ENCODE measurements at places on chromosomes 3 and 15. TPM values are rescaled to one million over a fixed set of nuclear protein-coding genes. Genes with fewer than 3 reads are reported as not detected.

DNA sequence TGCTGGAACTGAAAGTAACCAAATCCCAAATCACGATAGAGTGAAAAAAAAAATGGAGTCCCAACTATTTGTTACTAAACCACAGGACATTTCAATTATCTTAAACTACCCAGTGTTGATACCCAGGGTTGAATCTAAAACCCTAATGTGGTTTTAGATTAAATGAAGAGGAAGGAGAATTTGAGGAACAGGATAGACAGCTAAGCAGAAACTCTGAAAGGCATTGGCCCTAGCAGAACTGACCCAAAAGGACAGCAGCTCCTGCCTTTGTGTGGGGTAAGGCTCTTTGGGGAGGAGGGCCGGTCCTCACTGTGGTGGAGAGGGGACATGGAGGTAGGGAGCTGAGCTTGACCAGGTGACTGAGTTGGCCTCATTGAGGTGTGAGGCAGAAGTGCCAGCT, 30.7 kb upstream of the SNRK start:
- no peak for DNase-seq

Gene NAA80
- polyA plus RNA-seq, result 11.3 TPM

- no peak for DNase-seq
These were observed 108.2 kb downstream of the EOMES start for GRCh38 chr3:27613846-27614500.

GRCh38 chr15:76070921-76071635, 11.3 kb downstream of the TMEM266 start:
- no peak for DNase-seq

DNA sequence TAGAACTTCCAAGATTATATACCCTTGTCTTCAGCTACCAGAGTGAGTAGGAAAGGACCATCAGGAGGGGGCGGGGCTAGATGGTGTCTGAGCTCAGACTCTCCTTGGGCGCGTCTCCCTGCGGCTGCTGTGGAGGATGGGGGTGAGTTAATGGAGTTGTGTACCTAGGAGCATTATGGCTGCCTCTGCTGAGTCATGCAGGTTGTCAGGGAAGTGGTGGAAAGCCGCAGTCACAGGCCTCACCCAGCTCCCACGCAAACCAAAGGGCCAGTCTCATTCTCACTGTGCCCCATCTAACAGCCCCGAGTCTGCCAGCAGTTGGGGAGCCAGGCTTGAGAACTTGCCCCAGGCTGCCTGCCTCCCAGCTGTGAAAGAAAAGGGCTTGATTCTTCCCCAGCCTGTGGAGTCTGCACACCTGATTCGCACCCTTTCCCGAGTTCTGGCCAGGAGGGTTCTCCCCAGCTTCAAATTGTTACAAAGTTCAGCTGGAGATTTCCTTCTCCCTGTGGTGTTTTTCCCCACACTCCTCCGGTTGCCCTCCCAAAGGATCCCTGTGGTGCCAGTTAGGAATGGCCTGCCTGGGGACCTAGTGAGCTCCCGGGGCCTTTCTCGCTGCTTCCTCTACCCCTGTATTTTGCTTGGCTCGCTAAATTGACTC, 143.3 kb downstream of the HCN4 start:
- DNase-seq, result no peak

GRCh38 chr3:146550743-146551510, 6.5 kb upstream of the PLSCR1 start:
- no peak for DNase-seq

Gene GPR27
- 1.2 TPM for polyA plus RNA-seq

DNA sequence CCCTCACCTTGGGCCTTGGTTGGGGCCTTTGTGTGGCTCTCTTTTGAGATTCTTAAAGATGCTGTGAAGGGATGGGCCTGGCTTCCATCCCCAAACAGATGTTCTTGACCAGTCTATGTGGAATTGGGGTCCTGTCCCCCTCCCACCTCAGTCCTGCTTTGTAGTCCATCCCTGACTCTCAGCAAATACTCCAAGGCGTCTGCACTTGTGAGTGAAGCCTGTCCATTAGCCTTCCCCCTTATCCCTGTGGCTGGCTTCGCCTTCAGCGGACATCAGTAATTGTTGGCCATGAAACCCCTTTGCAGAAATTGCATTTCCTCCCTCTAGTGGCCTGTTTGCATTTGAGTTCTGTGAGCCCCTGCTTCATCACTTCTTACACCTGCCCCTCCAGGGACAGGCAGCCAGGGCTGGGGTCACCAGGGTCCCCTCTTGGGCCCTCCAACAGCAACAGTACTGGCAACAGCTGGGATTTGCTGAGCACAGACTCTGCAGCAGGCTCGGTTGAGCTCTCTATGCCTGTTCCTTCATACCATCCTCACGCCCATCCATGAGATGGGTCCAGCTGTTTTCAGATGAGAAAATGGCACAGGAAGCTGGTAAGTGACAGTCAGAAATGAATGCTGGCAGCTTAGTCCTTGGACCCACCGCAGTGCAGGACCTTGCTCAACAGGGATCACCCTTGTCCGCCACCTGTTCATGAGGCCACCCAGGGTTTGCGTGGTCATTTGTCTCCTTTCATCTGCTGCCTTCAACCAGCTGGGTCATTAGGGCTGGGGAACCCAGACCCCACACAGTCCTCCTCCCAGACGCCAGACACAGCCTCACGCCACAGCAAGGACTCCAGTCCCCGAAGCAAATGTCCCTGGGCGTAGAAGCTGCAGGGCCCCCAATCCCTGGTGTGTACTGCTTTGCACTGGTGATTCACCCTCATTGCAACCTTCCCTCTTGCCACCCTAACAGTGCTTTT, 8.9 kb upstream of the LRRK1 start:
- DNase-seq, result no peak

Data from right cardiac atrium (tissue), 5 donors.